ENCODE measurements at places on chromosomes 6 and 20.

- no peak for ATAC-seq
Observed at GRCh38 chr20:38665094-38665493, 59.2 kb upstream of the SLC32A1 start.

DNA sequence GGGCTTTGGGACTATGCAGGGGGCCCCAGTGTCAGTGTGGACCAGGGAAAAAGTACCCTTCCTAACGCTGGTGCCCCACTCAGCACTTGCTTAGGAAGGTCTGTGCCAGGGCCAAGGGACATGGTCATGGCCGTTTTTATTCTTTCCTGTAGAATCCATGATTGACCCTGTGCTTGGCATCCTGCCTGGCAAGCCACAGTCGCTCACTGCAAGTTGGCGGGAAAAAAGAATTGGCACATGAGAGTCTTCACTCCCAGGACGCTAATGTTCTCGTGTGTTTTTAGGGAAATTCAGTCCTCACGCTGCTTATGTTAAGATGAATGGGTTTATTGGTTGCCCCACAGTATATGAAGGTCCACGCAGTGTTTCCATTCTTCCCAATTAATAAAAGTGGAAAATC, 253.4 kb downstream of the CDH4 start:
- ATAC-seq, result no peak

DNA sequence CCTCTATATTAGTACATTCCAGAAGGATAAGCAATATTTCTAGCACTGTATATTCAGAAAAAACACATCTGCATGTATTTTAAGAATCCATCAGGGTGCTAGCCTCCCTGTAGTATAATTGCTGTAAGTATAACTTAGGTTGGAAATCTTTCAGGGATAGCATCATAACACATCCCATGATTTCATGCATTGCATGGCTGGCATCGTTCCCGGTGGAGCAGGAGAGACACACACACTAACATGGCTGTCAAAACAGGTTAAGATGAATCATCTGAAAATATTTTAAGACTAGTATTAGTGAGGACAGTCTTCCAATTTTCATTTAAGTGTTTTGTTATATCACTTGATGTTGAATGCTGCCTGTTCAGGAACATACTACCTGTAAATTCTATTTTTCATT, 32.1 kb upstream of the CENPW start:
- no peak for ATAC-seq

- ATAC-seq, result peak; percentile 47
Observed at GRCh38 chr20:45176526-45177267, 2.0 kb downstream of the PI3 start.

GRCh38 chr20:22827916-22828315, 207.2 kb upstream of the SSTR4 start:
- ATAC-seq, result no peak

GRCh38 chr6:30295837-30296236, 30.9 kb upstream of the TRIM39 start:
- ATAC-seq, result no peak

DNA sequence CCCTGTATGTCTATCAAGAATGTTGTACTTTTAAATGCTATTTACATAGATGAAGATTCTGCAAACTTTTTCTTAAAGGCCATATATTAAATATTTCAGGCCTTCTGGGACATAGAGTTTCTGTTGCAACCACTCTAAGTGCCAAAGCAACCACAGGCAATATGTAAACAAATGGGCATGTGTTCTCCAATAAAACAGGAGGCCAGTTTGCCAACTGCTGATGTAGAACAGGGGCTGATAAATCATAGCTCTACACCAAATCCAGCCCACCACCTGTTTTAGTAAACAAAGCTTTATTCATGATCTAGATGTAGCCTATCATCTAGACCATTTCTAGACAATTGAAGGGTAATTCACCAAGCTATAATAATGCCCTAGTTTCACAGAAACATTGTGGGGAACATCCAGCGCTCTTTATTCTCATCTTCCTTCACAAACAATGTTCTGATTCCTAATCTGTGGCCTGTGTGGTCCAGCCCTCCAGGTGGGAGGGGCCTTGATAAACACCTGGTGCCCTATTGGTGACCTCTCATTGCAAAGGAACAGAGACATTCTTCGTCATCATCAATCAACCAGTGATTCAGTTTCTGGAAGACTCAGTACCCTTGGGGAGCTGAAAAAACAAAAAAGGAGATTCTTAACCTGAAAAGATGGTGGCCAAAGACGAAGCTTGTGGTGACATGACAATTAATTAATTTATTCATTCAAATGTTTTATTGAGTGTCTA, 80.2 kb downstream of the PREP start:
- ATAC-seq, result no peak

GRCh38 chr6:13873288-13874190, 51.2 kb upstream of the RNF182 start:
- ATAC-seq, result peak; percentile 74

- ATAC-seq, result peak; percentile 44
Observed at GRCh38 chr6:157075549-157076450, 247.5 kb downstream of the TMEM242 start.

GRCh38 chr6:159180001-159180400, 10.8 kb downstream of the FNDC1 start:
- no peak for ATAC-seq

- no peak for ATAC-seq
Observed at GRCh38 chr6:138667408-138667807, 106.2 kb upstream of the CCDC28A start.

DNA sequence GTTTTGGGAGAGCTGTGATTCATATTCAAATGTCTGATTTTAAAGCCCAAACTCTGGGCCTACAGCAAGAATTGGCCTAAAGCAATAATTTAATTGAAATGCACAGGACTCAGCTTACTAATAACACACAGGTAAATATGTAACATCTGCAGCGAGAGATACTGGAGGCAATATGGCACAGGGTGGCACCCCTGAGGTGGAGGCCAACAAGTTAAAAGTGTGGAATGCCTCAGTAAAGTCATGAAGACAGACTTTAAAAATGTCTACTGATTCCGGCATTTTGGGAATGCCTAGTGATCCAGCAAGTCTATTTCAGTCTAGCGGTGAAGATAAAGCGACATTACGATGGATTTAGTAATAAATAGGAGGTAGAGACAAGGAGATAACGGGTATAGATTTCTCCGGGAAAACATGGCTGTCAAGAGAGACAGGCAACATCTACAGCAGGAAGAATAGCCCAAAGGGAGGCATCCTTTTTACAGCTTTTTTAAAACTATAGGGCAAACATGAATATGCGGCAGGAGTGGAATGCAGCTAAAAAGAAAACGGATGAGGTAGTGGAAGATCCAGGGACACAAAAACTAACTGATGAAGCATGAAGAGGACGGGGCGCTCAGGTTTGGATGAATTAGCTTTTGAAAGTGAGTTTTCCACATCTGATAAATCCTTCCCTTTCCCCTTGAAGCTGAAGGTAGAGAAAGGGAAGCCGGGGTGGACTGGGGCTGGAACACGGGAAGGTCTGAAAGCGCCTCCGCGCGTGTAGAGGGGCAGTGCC, 1.2 kb downstream of the NANP start:
- no peak for ATAC-seq
